ENCODE measurements at places on chromosomes 2 and 18.

DNA sequence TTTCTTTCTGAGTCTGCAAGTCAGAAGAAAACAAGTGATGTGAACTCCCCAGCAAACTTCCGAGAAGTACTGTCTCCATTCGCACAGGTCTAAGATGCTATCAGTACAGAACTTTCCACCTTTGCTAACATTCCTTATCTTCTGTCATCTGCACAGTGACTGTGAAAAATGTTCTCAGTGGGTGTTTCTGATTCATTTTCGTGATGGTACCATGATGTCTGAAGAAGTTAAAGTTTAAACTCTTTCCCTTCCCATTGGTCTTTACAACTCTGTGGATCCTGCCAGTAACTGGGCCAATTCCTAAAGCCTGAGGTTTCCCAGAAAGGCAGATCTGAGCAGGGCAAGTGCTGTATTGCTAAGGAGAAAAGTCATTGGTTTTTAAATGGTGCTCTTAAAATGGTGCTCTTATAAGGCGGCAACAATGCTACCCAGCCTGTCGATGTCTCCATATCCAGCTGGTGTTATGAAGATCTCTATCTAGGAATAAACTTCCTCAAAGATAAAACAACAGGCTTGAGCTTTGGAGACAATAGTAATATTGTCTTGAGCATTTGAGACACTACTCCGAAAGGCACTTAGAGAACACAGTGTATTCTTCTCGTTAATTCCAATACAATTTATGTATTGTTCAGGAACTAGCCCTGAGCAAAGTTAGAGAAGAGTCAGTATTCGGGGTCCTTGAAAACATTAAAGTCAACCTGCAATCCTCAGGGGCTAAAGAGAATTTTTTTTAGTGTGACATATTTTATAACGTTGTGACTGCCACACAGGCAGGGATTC, 232.3 kb downstream of the OSR1 start:
- no peak for DNase-seq

DNA sequence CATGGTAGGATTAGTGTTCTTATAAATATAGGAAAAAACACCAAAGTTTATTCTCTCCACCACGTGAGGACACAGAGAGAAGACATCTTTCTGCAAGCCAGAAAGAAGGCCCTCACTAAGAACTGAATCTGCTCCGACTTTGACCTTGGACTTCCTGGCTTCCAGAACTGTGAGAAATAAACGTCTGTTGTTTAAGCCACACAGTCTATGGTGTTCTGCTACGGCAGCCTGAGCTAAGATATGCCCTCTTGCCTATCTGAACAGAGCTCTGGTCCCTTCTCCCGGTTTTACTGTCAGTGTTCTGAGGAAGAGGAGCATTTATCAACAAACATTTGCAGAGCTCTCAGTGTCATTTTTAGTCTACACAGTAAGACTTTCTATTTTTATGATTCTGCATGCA, 131.3 kb downstream of the DOK6 start:
- DNase-seq: no peak

GRCh38 chr18:13245481-13246000, 27.0 kb downstream of the LDLRAD4 start:
- DNase-seq: no peak

GRCh38 chr18:3450012-3450798, at the start of gene TGIF1:
TSS of gene TGIF1 (plus strand) at chr18:3450172. CDS start at chr18:3450490, 318 bp downstream.
- no peak for DNase-seq

DNA sequence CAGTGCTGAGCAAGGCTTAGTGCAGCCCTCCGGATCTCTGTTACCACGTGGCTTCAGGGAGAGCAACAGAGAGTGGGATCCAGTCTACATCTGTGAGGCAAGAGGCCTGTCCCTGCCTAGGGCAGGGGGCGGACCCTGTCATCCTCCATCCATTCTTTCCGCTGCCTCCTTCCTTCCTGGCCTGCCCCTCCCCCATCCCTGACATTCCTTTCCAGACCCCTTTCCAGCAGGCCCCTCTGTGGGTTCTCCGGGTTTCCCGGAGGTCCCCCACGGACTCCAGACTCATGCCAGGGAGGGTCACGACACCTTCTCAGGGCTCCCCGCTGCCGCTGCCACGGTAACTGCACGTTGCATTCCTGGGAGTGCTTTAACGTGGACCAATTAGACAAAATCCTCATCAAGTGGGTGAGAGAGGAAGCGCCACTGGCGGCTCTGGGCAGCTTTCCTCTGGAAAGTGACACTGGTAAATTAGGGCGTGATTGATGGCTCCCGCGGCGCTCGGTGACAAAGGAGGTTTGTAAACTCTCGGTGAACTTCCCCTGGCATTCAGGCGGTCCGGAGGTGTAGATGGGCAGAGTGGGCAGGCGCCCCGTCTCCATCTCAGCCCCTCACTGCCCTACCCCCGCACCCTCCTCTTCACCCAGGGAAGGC, 11.4 kb downstream of the ATOH8 start:
- no peak for DNase-seq

GRCh38 chr18:8301427-8302172, 307.6 kb upstream of the RAB12 start:
- DNase-seq: no peak

- no peak for DNase-seq
Observed at GRCh38 chr2:37552339-37552738, 119.1 kb downstream of the CDC42EP3 start.

DNA sequence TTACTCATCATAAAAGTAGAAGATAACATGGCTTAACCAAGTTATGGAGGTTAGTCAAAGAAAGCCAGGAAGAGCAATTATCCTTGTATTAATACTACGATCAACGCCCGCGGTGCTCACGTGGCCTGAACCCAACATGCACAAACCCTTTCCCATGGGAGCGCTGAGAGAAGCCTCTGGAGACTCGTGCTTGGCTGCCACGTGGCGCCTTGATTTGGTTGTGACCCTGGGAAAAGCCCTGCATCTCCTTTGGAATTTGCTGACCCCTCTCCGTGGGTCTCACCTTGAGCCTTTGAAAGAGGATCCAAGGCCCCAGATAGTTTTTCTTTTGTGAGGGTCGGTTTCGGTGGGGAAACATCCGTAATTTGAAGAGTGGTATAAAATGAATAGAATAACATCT, 255.6 kb downstream of the DCDC2C start:
- DNase-seq: no peak

DNA sequence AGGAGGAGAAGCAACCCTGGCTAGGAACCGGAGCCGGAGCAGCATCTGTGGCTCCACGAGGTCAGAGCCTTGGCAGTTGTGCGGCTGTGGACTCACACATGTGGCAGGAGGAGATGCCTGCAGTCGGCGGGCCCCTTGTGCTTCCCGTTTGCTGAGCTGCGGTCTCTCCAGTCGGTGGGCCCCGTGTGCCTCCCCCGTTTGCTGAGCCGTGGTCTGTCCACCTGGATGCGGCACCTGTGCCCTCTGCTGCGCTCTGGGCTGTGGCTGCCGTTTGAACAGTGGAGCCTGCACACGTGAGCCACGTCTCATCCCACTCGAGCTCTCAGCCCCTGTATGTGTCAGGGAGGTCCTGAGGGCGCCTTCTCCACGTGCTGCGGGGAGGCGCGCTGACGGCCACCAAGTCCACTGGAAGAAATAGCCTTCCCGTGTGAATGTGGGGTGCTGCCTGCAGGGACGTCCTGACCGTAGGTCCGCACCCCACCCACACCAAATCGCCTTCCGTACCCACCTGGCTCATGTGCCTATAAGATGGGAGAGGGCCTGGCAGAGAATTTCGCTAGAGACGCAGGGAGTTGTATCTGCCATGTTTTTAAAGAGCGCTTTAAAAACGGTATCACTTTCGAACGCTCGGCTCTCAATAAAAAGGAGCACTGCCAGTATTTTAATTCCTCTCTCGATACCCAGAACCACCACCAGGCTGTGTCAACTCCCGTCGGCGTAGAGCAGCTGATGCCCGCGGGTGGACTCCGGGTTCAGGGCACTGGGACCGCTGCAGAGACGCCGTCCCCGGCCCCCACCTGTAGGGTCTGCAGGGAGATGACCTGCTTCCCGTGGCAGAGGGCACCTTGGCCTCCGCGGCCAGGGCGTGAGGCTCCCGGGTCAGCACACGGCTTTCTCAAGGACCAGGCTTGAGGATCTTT, 117.0 kb downstream of the NFATC1 start:
- DNase-seq: no peak

- DNase-seq: no peak
Observed at GRCh38 chr2:10533811-10534321, 85.7 kb upstream of the ODC1 start.

GRCh38 chr2:134074619-134075018, 179.3 kb upstream of the MGAT5 start:
- DNase-seq: no peak

GRCh38 chr2:140596447-140596846, 1534.4 kb downstream of the LRP1B start:
- DNase-seq: no peak

- peak; percentile 4 for DNase-seq
Observed at GRCh38 chr2:40797120-40797519, 345.2 kb upstream of the SLC8A1 start.

- no peak for DNase-seq
Observed at GRCh38 chr2:215436705-215437565, 1.1 kb upstream of the FN1 start.

DNA sequence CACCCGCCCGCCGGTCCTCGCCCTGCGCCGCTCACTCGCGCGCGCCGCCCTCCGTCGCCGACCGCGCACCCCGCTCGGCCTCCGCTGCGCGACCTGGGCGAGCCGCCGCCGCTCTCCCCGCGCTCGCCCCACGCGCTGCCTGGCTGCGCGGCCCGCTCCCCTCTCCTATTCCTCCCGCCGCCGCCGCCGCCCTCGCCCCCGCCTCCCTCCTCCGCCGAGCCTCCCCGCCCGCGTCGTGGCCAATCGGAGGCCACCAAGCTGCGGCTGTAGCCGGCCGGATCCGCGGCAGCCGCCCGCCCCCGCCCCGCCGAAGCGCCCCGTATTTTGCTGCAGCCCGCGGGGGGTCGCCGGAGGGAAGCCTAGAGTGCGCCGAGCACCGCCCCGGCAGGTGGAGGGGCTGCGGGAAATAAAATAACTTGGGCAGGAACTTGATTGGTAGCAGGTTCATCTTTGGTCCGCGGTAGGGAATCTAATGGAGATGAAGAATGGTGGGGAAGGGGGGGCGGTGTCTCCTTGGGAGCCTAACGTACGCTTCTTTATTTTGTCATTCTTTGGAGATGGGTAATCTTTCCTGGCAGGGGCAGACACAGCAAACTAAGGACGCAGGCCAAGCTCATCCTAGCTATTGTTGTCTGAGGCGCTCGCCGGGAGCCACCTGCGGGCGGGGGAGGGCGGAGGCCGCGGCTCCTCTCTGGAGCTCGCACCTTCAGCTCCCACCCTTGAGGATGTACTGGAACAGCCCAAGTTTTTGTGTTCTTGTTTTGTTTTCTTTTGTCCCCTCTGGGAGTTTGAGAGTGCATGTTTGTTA, 1.1 kb upstream of the CDH2 start:
- DNase-seq: no peak
